ENCODE measurements at places on chromosomes 16 and 17.

DNA sequence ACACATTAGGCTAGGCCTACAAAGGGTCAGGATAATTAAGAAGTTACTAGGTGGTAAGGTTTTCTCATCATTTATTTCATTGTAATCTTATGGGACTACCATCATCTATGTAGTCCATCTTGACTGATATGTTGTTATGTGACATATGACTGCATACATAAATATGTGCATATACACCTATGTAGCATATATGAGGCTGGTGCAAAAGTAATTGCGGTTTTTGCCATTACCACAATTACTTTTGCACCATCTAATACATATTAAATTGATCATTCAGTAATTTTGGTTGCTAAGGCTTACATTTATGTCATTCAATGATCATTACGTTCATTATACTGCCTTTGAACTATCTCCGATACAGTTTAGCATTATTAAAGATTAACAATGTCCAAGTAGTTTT, 167.8 kb upstream of the AXIN2 start:
- no peak for DNase-seq

DNA sequence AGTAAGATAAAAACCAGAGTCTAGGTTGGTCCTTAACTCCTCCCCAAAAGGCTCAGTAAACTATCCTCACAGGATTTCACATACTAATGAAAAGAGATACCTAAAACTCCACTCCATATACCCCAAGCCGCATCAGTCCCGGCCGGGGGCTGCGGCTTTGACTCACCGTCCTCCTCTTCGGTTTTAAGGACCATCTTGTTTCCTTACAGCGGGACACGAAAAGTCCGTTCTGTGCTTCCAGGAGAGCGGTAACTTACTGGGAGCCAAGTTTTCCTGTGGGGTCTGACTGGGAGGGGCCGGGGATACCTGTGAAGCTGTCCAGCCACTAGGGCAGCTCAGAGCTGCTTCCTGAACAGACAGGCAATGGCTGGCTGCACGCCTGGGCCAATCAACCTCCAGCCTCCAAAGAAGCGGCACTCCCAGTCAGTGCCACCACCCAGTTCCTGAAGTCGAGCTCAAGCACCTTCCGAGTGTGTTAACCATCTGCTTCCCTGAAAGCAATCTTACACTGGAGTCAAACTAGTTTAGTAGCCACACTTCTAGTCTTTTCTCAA, 45.5 kb downstream of the CYTH1 start:
- DNase-seq: peak; percentile 54

GRCh38 chr16:57825298-57826044, 23.2 kb upstream of the KIFC3 start:
- no peak for DNase-seq

DNA sequence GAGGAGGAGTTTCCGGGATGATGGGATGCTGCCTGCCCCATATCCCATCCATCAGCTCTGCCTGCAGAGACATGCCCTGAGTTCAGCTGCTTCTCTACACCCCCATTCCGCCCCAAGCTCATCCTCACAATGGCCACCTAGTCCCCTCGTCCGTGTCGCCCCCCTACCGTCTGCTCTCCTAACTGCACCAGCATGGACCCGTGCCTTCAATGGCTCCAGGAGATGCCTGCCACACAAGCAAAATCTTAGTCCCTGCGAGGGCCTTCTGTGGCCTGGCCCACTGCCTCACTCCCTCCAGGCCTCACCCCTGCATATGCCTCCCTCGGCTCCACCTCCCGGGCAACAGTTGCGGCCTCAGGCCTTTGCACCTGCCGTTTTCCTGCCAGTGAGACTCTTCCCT, 1.8 kb upstream of the TELO2 start:
- DNase-seq: no peak

- DNase-seq: no peak
These were observed 204.1 kb downstream of the COPRS start for GRCh38 chr17:31654936-31655335.

DNA sequence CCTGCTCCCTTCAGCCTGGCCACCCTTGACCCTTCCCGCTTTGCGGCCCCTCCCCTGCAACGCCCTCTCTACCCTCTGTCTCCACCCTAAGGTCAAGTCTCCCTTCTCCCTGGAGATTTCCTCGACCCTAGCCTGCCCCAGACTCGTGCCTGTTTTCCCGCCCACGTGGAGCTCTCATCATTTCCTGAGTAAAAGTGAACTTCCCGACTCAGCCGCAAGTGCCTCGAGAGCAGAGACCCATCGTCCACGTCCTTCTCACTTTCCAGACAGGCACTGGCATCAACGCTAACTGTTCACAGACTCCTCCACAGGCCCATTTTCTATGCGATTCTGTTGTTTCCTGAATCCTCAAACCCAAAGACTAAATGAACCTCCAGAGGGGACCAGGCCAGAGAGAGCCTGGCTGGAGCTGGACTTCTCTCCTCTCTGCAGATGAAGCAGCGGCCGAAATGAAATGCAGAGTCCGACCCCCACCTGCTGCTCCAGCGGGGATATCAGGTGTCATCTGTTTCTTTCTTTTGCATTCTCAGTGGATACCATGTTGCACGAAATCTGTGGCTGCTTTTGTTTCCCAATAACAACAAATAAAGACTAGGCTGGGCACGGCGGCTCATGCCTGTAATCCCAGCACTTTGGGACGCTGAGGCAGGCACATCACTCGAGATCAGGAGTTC, 52.5 kb downstream of the RTN4RL1 start:
- no peak for DNase-seq

DNA sequence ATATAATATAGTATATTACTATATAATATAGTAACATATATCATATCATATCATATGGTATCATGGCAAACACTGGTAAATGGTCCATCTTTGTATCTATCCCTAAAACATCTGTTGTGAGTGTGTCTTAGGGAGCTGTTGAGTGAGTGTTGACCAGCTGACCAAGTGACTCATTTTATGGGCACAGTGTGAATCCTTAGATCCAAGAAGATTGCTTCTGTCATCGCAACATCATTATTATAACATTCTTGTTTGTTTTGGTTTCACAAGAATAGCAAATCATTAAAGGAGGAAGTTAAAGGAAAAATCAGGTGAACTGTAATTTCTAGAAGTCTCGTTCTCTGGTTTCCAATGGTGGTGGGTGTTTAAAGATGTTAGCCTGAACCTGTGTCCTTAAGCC, 11.7 kb upstream of the MAF start:
- DNase-seq: no peak

GRCh38 chr16:51710186-51710585, 559.1 kb upstream of the SALL1 start:
- DNase-seq: no peak

DNA sequence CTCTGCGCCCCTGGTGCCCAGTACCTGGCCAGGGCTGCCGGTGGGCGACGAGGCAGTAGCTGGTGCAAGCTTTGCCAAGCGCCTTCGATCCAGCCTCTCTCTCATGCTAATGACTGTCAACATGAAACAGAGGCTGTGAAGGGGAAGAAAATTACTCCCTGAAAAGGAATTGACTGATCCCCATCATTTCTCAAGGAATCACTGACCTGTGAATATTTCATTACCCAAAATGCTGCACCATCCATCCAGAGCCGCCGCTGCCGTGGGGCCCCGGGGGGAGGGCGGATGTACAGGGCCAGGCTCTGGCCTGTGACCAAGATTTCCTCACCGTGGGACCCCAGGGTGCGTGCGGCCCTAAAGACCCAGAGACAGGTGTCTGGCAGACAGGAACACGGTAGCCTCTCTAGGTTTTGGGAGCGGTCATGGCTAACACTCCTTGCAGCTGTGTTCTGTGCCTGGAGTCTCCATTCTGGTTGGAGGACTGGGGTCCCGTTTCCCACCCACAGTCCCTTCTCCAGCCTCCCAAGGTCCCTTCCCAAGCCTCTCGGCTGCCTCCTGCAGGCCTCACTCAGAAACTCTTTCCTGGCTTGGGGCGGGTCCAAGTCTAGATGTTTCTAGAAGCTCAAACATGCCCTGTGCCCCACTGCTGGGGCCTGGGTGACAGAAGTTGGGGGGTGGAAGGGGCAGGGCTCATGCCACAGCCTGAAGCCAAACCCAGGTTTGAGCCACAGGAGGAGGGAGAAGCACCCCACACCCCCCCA, 73.3 kb downstream of the ENGASE start:
- DNase-seq: no peak

- no peak for DNase-seq
These were observed 82.2 kb upstream of the CDC42EP4 start for GRCh38 chr17:73393962-73394361.
